Choroid plexus epithelial cell (primary cell): ENCODE measurements at places on chromosomes 16 and 17.

DNA sequence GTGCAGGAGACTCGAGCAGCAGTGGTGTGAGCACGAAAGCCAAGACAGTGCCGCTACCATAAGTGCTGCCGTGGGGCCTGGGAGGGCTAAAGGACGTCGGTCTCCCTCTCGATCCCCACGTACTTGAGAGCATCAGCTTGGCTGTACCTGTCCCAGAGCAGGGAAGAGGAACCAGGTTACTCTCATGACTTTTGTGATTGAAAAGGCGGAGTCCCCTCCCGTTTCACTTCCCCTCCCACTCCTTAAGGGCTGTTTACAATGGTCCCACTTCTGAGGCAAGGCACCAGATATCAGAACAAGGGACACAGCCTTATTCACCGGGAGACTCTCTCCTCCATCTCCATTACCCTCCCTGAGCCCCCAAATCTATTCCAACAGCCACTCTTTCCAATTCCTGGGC, 20.1 kb downstream of the CNTNAP1 start:
- no peak for DNase-seq

- DNase-seq: peak; percentile 53
These were observed 20.6 kb downstream of the HS3ST3B1 start for GRCh38 chr17:14321476-14321949.

- no peak for DNase-seq
These were observed 97.5 kb downstream of the METRNL start for GRCh38 chr17:83176623-83177583.

- DNase-seq: no peak
These were observed 106.8 kb downstream of the METRNL start for GRCh38 chr17:83186226-83186625.

GRCh38 chr17:45284176-45285140, 22.6 kb upstream of the SPATA32 start:
- DNase-seq: no peak

- no peak for DNase-seq
These were observed 2.2 kb downstream of the SDR42E1 start for GRCh38 chr16:82008957-82009592.

DNA sequence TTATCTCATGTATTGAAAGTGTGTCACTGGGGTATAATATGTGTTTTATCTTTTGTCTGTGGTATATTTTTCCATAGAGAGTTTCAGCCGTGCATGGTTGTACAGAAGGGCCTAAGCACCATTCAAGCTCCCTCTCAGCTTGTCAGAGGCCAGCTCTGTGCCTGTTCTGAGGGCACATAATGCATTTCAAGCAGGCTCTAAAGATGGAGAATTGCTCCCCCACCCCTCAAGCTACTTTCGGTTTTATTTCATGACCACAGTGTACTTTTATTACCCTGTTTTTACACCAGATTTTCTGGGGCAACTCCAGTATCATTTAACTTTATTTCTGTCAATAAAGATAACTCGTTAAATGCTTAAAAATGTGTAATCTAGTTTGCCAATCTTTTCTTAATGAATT, 131.7 kb downstream of the SHISA6 start:
- no peak for DNase-seq

DNA sequence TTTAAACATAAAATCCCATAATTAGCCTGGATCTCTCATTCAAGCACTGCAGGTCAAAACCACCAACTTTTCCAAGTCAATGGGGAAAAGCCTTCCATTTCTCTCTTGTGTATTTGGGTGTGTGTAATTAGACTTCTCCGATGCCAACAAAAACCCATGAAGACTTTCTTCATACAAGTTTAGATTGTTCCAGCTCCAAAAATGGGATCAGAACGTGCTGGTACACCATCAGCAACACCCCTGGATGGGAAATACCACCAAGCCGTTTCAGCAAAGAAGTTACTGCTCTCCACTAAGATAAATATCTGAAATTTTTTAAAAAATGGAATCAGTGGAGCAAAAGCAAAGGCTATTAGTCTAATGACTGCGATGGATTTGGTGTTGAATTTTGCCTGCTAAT, 837.3 kb upstream of the SOX9 start:
- no peak for DNase-seq

DNA sequence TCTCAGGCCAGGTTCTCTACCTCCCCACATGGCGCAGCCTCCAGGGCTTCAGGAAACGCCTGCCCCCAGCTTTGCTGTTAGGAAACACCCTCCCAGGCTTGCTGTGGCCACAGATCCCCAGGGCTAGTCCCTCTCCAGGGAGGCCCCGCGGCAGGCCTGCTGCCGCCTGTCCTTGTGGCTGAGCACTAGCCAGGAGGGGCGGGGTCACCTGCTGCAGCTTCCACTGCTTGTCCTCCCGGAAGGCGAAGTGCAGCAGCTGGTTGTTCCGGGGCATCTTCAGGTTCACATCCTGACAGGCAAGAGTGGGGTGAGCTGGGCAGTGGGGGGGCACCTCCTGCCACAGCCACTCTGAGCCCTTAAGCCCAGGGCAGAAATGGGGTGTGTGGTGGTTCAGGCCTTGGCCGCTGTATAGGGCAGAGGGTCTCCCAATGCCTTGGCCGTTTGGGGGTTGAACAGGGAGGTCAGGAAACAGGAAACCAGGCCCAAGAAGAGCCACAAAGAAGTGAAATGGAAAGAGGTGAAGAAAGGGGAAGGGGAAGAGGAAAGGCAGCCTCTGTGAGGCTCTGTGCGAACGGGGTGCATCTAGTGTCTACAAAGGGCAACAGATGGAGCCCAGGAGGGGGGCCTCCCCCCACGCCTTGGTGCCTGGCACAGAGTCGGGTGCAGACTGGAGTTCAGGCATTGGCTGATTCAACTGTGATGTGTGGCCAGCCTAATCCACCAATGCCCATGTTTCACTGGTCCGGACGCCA, 2.0 kb downstream of the ROGDI start:
- no peak for DNase-seq

GRCh38 chr16:78209951-78210661, 110.7 kb downstream of the WWOX start:
- DNase-seq: peak; percentile 2

GRCh38 chr16:2452650-2453049, 7.3 kb upstream of the TEDC2 start:
- DNase-seq: no peak

DNA sequence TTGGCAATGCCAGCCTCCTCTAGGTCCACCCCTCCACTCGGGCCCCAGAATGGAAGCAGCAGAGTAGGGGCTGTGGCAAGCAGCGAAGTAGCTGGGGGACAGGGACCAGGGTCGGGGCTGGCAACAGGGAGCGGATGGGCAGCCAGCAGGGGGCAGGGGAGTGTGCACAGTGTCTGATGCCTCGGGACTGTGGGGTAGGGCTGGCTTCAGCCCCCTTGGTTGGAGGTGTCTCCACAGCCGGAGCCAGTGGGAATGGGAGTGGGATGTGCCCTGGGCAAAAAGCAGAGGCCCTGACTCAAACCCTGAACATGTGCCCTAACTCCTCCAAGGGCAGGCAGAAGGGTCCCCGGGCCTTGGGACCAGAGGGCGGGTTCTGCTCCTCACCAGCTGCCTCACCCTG, 18.5 kb upstream of the ARHGAP27 start:
- no peak for DNase-seq

DNA sequence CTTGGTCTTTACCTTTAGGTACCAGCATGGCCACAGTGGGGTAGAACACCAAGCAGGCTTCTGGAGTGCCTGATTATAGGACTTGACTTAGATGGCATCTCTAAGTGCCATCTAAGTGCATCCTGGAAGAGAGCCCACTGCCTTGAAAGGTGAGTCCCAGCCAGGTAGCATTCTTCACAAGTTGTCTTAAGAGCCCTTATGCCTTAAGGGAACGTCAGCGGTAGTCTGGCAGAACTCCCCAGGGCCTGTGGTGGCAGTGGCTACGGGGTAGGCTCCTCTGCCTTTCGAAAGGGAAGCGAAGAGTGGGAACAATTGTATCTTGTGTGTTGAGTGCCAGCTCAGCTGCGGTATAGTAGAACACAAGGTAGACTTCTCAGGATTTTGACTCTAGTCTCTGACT, 549.0 kb downstream of the HS3ST4 start:
- no peak for DNase-seq

DNA sequence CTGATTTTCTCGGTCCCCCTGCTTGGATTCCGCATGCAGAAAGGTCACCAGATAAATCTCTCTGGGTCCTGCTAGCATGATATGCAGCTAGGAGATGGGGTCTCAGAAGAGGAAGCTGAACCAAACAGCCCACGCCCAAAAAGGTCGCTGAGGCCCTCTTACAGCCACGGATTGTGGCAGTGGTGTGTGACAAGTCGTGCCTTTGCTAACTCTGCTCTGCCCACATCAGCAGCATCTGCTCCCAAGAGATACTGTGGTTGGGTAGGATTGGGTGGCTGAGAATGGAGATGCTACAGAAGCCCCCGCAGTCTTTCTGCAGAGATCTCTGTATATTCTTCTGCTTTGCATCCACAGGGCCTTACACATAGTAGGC, 15.2 kb upstream of the SKAP1 start:
- no peak for DNase-seq

GRCh38 chr17:16297367-16298139, 55.7 kb downstream of the CENPV start:
- no peak for DNase-seq

GRCh38 chr16:25988084-25988483, 296.3 kb downstream of the HS3ST4 start:
- DNase-seq: no peak

GRCh38 chr17:27153005-27153404, 140.9 kb upstream of the WSB1 start:
- no peak for DNase-seq

DNA sequence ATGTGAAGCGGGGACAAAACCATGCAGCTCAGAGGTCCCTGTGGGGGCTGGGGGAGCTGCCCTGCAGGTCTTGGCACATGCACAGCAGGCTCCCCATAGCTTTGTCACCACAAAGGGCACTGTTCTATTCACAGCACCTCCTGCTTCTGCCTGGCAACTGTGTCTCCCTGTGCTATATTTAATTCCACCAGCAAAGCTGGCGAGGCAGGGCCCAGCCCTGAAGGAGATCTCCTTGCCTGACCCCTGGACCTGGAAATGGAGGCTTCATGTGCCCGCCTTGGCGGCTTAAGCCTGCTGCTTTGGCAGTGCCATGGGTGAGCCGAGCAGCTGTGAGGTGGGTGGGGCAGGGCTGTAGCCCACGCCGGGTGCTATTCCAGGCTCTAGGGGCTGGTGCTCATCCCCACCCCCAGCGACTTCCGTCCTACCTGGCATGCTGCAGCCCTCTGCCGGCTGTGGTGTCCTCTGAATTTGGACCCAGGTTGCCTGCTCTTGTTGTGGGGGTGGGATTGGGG, 6.8 kb downstream of the LDHD start:
- DNase-seq: no peak

DNA sequence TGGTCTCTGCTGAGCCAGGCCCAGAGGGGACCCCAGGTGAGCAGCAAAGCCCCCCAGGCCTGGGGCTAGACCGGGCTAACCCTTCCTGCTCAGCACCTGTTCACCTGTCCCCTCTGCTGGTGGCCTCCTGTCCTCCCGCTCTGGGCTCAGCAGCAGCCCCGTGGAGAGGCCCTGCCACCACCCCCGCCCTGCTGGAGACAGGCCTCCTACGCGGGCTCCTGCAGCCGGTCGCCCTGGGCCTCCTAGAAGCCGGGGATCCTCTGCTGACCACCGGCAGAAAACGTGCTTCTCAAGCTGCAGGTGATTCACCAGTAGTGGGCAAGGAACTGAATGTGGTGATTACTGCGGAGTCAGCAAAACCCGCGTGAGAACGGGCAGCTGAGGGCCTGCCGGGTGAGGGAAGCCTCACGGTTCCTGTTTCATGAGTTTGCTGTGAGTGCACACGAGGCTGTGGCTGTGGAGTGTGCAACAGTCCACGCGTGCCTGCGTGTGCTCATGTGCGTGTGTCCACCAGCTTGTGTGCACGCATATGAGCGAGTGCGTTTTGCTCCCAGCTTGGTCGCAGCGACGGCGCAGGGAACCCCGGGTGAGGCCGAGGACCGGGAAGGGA, 792 bp downstream of the SECTM1 start:
- DNase-seq: peak; percentile 59

- no peak for DNase-seq
These were observed 49.2 kb downstream of the GOSR1 start for GRCh38 chr17:30526401-30526800.

DNA sequence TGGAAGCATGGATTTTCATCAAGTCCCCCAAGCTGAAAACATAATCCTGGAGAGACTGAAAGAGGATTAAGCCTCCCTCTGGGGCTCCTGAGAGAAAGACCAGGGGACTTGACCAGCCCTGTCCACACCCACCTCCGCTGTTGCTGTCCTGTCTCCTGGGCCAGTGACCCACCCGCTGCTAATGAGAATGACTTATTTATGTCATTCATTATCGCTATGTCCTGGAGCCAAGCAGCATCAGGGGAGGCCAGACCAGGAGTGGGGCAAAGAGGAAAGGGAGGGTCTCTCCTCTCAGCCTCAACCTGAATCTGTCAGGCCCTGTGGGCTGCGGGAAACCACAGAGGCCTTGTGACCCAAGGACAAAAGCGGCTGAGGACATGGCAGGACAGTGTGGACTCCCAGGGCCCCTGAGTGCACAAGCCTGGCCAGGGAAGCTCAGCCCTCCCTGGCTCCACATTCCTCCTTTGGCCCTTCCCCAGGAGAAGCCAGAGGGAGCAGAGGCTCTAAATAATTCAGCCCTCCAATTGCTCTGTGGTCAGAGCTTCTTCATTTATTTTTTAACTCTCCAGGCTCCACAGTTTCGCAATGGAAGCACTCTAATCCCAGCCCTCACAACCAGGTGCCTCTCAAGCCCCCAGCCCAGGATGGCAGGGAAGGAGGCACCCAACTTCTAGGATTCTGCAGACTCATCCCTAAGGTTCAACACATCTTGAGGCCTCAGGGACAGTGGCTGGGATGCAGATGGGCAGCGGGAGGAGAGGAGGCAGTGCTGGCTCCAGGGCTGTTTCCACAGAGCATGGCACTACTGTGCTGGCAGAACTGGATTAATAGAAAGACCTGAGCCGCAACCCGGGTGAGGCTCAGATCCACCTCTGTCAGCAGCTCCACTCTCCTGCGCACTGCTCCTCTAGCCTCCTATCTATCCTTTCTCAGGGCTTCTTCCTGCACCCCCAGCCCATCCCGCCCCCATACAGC, 19.1 kb downstream of the CUEDC1 start:
- no peak for DNase-seq

DNA sequence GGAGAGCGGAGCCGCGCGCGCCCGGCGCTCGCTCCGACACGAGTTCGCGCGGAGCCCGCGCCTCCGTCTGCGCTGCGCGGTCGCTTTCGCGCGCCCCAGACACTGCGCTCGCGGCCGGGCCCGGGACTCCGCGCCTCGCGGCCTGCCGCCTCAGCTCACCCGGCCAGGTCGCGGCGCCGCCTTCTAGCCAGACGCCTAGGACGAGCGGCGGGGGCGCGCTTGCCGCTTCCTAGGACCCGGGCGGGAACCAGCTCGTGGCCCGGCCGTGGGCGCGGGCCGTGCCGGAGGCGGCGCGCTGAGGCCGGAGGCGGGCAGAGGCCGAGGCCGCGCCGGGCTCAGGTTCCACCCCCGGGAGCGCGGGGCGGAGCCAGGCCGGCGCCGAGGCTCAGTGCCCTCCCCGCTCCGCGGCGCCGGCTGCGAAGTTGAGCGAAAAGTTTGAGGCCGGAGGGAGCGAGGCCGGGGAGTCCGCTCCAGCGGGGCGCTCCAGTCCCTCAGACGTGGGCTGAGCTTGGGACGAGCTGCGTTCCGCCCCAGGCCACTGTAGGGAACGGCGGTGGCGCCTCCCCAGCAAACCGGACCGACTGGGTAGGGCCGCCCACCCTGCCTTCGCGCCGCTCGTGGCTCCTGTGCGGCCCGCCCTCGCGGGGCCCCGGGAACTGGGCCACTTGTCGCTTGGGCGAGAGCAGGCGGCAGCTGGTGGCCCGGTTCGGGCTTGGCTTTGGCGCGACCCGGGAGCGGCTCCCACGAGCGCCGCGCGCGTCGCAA, at the start of gene SPHK1:
Gene SPHK1, plus strand, starts transcription at position 388 of the 765 bp plus-strand sequence. CDS start 1,036 bp downstream, outside the sequence.
- DNase-seq: peak; percentile 87
